Stimulated activated CD4-positive, alpha-beta T cell treated with anti-CD3 and anti-CD28 coated beads, Interleukin-1b, Interleukin-23, amount 100 ng/mL, for 1 hour (primary cell): ENCODE measurements at places on chromosomes 13 and 19.
A peak's percentile ranks its signal among the peaks of the same experiment; 100 is the strongest.

GRCh38 chr13:98410612-98411011, 166.3 kb downstream of the STK24 start:
- no peak for DNase-seq

DNA sequence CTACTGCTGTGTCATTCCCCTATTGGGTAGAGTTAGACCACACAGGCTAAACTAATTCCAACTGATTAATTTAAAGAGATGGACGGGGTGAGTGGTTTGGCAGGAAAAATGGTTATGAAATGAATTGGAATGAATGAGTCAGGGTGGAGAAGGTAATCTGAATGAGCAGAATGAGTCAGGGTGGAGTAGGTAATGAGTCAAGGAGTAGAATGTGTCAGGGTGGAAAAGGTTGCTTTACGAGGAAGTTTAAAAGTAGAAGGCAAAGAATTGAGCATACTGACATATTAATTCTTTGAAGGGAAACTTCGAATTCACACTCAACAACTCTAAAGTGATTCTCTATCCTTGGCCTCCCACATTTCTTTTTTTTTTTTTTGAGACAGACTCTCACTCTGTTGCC, 12.7 kb upstream of the ZNF121 start:
- no peak for DNase-seq

- DNase-seq = no peak
Measured at GRCh38 chr19:5968431-5969373, 9.2 kb downstream of the RANBP3 start.

DNA sequence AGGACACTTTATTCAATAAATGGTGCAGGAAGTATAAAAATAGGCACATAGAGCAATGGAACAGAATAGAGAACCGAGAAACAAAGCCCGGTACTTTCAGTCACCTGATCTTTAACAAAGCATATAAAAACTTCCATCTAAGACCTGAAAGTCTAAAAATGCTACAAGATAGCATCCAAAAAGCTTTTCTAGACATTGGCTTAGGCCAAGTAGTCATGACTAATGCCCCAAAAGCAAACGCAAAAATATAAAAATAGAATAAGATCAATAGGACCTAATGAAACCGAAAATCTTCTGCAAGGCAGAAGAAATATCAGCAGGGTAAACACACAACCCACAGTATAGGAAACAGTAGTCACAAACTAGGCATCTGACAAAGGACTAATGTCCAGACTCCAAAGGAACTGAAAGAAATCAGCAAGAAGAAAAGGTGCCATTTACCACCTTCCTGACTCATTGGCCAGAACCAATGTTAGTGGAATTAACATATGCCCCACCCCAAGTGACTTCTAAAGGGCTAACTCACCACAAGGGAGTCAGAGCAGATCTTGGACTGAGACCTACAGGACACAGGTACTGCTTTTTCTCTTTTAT, 40.8 kb upstream of the CEACAM21 start:
- DNase-seq = no peak

DNA sequence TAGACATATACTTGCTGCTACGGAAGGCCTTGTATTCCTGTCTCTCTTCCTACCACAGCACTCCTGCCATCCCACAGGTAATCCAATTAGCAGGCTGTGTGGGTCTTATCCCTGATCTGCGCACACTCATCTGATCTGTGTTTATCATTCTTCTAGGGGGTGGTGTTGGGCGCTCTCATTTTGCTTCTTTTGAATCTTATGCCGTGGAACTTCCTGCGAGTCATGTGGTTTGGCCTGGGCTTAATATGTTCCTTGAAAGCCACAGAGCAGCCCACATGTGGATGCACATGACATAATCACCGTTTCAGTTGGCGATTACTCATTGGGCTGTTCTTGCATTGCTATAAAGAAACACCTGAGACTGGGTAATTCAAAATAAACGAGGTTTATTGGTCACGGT, 7.5 kb downstream of the RASA3 start:
- no peak for DNase-seq

- DNase-seq = peak; percentile 68
Measured at GRCh38 chr19:43826787-43827754, at the start of gene ZNF283. TSS of gene ZNF283 (plus strand) at chr19:43827321. CDS start at chr19:43833505, 6,184 bp downstream.

GRCh38 chr19:18999896-19000620, 33.3 kb downstream of the SUGP2 start:
- no peak for DNase-seq

DNA sequence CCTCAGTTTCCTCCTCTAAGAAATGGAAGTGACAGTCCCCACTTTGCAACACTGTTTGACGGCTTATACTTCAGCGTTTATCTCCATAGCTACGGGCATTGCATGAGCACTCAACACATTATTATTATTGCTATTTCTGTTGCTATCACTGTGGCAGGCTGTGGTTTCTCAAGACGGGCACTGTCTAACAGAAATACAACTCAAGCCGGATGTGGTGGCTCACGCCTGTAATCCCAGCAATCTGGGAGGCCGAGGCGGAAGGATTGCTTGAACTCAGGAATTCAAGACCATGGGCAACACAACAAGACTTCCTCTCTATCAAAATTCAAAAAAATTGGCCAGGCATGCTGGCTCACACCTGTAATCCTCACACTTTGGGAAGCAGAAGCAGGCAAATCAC, 4.9 kb upstream of the ZSWIM4 start:
- no peak for DNase-seq

DNA sequence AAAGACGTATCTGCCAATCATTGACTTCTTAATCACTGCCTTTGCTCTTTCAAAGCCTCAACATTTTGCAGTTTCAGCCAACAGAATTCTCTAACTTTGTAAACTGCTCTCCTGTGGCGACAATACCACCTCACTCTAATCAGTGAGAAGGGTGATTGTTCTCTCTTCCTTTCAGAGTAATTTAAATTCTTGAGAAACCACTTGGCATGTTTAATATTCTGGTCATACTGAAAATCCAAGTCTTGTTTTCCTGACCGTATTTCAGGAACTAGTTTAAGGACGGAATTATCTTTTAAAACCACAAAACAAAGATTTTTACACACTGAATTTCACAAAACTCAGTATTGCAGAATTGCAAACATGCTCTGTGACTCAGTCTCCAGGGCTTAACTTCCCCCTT, 5.2 kb upstream of the CDC16 start:
- DNase-seq = no peak

DNA sequence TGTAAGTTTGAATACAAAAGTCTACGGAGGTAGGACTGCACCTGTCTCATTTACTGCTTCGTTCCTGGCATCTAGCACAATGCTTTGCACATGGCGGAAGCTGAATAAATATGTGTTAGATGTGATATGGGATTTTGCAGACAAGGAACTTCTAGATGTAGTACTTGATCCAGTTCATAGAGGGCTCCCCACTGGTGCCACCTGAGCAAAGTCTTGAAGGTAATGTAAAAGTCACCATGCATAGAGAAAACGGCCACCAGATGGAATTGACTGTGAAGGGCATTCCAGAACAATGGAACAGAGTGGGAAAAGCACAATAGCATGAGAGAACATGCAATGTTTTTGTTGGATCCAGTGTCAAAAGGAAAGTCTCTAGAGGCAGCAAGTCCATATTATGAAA, 209.3 kb downstream of the HS6ST3 start:
- no peak for DNase-seq

DNA sequence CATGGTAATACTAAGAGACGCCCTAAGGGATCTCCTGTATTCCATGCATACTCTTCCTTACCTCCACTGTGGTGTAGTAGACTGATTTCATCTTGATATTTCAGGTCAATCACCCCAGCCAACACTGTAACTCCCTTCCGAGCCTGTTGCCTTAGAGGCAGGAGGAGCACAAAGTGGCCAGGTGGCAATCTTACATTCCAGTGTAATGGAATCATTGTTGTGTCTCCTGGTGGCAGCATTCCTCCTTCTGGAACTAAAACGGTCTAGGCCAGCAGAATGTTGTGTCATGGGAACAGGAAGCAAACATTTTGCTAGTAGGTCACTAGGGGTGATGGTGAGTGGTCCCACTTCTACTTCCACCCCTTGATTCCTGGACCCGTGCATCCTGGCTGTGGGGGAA, 405.7 kb upstream of the SLC10A2 start:
- no peak for DNase-seq

GRCh38 chr19:38263689-38264485, 486 bp upstream of the SPINT2 start:
- DNase-seq = peak; percentile 54

DNA sequence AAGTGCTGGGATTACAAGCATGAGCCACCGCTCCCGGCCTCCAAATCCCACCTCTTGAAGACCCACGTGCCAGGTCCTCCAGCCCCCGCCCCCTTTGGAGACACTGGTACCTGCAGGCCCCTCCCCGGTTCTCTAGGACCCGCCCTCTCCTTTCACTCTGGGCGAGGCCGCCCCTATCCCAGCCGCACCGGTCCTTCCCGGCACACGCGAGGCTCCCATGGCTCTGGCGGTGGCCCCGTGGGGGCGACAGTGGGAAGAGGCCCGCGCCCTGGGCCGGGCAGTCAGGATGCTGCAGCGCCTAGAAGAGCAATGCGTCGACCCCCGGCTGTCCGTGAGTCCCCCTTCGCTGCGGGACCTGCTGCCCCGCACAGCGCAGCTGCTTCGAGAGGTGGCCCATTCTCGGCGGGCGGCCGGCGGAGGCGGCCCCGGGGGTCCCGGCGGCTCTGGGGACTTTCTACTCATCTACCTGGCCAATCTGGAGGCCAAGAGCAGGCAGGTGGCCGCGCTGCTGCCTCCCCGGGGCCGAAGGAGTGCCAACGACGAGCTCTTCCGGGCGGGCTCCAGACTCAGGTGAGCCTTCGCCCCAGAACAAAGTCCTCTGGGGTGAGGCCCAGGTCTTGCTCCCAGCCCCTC, at the start of gene CBLC:
CBLC (plus strand) TSS at position 176 of the 633 bp plus-strand sequence; CDS start at position 218, 42 bp downstream.
- DNase-seq = no peak

DNA sequence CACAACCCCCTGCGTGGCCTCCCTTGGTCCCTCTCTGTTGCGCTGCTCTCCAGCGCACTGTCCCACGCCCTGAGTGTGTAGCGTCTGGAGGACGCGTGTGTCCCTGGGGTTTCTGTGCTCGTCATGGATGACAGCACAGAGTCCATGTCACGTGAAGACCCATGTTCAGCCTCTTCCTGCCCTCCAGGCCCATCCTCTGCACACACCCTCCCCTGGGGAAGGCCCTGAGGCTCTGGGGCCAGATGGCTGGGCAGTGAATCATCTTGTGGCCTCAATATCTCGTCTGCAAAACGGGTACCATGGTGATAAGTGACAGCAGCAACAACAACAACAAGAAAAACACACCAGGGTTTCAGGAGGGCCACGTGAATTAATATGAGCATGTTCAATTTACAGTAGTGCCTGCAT, 71.5 kb upstream of the ARHGEF7 start:
- DNase-seq = no peak

DNA sequence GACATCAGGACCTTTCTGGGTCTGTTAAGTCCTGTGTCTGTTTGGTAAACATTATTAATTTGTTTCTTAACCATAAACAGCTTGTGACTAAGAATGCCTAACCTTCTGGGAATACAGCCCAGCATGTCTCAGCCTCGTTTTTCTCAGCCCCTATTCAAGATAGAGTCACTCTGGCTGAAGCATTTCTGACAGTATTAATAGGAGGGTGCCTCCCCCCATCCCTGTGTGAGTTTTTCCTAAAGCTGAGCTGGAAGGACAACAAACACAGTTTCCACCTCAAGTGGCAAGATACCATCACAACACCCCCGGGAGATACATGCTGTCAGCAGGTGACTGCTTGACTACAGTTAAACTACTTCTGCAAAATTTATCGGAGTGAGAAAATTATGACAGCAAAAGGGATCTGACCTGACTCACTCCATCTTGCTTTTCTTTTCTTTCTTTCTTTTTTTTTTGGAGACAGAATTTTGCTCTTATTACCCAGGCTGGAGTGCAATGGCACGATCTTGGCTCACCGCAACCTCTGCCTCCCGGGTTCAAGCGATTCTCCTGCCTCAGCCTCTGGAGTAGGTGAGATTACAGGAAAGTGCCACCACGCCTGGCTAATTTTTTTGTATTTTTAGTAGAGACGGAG, 59.3 kb upstream of the ABCC4 start:
- DNase-seq = no peak

- DNase-seq = no peak
Measured at GRCh38 chr19:1354970-1355567, 28.6 kb upstream of the NDUFS7 start.

DNA sequence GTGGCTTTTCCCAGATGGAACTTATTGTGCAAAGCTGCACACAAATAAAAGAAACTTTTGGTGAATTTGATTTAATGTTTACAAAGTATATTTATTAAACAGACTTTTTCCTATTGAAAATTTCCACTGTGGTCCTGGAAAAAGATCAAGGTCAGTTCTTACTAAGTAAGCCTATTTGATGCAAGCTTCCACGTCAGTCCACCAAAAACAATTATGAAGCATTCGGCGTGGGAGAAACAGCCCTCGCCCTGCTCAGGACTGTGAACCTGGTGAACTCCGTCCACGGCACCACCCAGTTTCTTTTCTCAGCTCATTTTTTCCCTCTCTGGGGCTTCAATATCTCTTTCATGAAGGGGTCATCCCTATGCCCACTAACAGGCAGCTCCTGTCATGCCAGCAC, 149.8 kb downstream of the EFNB2 start:
- no peak for DNase-seq

- no peak for DNase-seq
Measured at GRCh38 chr19:54411033-54411432, 4.2 kb upstream of the TTYH1 start.

GRCh38 chr19:34502582-34503411, 21.2 kb downstream of the WTIP start:
- DNase-seq = no peak

DNA sequence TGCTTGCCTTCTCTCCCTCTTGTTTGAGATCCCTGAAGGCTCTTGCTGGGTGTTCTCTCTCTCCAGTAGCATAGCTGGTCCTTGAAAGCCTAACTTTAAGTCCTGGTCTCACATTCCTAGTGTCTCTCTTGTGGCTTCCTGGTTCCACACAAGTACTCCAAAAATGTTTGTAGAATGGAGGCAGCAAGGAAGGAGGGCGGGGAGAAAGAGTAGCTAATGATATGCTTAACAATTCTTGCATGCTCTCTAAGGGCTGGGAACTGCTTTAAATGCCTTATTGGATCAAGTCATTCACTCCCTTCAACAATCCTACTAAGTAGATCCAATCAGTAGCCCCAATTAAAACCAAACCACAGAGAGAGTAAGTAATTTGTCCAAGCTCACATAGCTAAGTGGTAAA, 357.3 kb downstream of the KLF5 start:
- no peak for DNase-seq

DNA sequence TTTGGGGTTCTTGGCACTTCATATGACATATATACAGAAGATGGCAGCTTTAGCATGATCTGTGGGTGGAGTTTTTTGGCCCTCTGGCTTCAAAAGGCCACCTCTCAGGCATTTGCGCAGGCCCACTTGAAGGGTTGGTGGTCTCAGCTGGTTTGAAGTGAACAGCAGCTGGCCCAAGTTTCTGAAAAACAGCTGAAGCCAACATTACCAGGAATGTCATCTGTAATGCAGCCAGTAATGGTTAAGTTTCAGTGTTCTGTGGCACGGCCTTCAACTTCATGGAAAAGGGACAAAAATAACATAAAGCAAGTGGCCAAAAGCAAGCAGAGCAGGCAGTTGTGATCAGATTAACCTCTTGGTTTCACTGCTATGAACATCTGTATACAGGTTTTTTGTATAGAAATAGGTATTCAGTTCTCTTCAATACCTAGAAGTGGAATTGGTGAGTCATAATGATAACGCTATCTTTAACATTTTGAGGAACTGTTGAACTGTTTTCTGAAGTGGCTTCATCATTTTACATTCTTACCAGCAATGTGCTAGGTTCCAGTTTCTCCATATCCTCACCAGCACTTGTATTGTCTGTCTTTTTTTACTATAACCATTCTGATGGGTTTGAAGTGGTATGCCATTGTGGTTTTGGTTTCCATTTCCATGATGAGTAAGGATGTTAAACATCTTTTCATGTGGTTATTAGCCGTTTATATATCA, 245.4 kb downstream of the SHISA2 start:
- DNase-seq = no peak
